ENCODE measurements at places on chromosomes 2 and 18.

DNA sequence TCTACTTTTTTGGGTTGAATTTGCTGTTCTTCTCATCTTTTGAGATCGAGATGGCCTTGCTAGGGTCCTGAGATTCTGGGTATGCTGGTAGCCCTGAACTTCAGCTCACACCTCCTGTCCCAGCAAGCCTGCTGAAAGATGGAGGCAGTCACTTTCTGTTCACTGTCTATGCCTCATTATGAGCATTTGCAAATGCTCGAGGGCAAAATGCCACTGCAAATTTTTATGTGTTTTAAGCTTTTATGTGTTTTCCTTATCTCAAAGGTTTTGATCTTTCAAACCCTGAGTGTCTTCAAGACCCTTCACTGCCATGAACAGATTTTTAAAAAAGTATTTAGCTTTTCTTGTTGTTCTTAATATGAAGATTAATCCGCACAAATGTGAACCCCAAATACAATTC, 766.7 kb upstream of the HS6ST1 start:
- no peak for DNase-seq

GRCh38 chr2:27249891-27250651, 12.8 kb downstream of the SLC30A3 start:
- no peak for DNase-seq

GRCh38 chr2:159152128-159152778, 134.2 kb downstream of the WDSUB1 start:
- DNase-seq = no peak

- no peak for DNase-seq
Observed at GRCh38 chr2:11342551-11343367, 1.7 kb downstream of the ROCK2 start.

DNA sequence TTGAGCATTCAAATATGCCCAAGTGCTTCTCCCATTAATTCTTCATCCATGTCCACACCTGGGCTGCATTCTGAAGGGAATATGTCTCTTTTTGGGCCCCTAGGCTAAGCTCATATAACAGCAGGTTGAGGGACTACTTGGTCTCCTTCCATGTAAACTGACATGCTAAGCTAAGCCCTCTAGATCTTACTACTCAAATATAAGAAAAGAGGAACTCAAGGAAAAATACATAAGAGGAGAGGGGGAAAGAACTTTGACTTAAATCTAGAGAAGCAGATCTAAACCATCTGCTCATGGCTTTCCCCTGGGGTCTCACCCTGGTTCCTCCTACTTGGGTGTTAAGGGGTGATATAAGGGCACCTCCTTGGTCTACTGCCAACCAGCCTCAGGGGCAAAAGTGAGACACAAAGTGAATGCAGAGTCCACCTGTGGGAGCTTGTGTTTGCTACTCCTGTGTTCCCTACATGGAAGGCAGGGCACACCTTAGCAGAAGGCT, 19.8 kb upstream of the NFU1 start:
- DNase-seq = no peak

DNA sequence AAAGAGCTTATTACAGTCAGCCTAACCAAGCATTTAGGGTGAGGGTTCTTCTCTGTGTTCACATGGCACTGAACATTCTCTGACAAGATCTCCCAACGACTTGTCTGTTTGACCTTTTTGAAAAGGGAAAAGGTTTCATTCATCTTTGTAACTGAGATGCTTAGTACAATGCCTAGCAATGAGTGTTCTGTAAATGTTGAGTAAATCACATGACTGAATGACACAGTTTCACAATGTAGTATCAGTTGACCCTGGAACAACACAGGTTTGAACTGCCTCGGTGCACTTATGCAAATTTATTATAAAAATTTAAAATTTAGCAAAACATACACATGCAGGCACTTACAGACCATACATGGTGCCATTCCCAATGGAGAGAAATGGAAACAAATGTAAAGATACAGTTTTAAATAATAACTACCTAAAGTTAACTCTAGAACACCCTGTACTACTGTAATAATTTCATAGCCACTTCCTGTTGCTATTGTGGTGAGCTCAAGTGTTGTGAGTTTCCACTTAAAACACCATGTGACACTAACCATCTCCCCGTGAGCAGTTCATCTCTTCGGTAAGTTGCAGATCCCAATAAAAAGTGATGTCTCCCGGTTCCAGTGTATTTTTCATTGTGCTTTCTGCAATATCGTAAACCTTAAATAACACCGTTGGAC, 34.1 kb upstream of the VWC2L start:
- no peak for DNase-seq

GRCh38 chr2:53353135-53354114, 414.2 kb upstream of the CHAC2 start:
- DNase-seq = no peak

GRCh38 chr18:23809415-23809814, 120.2 kb downstream of the LAMA3 start:
- no peak for DNase-seq

DNA sequence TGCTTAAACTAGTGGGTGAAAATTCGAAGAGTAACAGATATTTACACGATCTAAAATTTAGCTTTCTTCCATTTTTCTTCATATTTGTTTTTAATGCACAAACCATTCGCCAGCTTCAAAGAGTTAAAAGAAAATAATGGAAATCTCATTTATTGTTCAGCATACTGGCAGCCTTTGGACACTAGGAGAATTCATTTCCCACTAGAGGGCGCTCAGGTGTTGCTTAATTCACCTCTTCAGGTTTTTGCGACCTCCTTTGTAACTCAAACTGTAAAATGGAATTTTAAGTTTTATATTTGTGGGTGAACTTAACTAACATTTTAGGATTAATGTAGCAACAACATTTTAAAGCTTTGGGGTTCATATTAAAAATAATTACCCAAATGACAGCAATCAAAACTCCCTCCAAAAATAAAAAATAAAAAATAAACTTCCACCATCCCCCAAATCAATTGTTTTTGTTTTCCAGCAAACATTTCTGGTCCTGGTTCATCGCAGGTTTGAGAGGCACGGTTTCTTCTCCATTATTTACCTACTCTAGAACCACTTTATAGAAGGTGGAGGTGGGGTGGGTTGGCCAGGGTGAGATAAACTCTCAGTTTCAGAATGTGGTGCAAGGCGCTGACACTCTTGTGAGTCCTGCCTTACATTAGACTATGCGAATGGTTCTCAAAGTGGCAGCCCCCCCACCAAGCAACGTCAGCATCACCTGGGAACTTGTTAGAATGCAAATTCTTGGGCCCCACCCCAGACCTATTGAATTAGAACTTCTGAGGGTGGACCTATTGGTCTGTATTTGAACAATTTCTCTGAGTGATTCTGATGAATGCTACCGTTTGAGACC, 24.7 kb upstream of the PNPT1 start:
- no peak for DNase-seq

GRCh38 chr18:703213-703967, 9.0 kb downstream of the ENOSF1 start:
- no peak for DNase-seq

DNA sequence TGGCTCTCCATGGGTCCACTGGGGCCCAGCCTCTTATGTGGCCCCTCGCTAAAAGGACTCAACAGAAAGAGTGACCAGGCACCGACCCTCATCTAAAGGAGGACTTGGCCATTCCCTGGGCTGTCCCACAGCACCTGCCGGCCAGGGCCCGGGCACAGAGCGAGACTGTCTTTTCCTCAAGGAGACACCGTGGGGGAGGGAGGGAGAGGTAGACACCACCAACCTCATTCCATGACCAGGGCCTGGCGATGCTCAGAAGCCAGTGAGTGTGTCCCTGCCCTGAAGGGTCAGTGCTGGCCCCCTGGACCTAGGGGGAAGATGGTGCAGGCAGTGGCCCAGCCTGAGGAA, 39.8 kb upstream of the ALPP start:
- no peak for DNase-seq

Measured in stimulated activated CD8-positive, alpha-beta memory T cell treated with anti-CD3 and anti-CD28 coated beads, Interleukin-15, amount 100 ng/mL, for 24 hours (primary cell).